ENCODE measurements at places on chromosomes 2 and 18.

DNA sequence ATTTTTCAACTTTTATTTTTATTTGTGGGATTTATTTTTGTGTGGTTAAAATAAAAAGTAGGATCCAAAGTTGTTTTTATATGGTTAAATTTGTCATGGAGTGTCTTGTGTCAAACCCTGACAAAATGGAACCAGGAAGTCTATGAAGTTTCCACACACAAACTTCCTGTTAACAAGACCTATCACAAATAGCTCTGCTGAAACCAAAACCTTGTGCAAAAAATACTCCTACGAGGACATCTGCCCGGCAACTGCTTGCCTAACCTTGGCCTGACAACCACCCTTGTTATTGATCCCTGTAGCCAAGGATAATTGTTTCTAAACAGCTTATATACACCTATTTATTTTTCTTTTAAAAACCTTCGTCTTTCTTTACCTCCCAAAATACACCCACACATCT lies 389.6 kb downstream of the TRIB2 start:
- DNase-seq, result no peak

- DNase-seq, result no peak
Measured at GRCh38 chr2:397521-397920, 109.6 kb upstream of the ALKAL2 start.

GRCh38 chr2:144701259-144701658 lies 181.3 kb upstream of the ZEB2 start:
- DNase-seq, result no peak

GRCh38 chr2:137925599-137925998 lies 38.7 kb upstream of the HNMT start:
- no peak for DNase-seq

DNA sequence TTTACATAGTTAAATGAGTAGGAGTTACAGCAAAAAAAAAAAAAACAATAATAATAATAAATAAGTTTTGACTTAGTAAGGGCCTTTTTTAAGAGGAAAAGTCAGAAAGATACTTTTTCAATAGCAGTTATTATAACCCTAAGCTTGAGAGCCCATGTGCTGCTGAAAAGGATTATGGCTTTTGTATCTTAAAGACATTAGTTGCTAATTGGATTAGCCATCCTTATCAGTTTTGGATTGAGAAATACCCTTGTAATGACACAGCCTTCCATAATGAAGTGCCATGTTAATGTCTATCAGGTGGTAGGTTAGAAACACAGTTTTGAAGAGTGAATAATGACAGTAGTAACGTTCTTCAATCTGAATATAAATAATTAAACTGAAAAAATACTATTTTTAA lies 554.0 kb downstream of the RIT2 start:
- no peak for DNase-seq
